Amygdala (tissue), 56 donors: ENCODE measurements at places on chromosomes 2 and 18.

GRCh38 chr2:239953418-239954061 is 71.6 kb downstream of the NDUFA10 start:
- no peak for DNase-seq

DNA sequence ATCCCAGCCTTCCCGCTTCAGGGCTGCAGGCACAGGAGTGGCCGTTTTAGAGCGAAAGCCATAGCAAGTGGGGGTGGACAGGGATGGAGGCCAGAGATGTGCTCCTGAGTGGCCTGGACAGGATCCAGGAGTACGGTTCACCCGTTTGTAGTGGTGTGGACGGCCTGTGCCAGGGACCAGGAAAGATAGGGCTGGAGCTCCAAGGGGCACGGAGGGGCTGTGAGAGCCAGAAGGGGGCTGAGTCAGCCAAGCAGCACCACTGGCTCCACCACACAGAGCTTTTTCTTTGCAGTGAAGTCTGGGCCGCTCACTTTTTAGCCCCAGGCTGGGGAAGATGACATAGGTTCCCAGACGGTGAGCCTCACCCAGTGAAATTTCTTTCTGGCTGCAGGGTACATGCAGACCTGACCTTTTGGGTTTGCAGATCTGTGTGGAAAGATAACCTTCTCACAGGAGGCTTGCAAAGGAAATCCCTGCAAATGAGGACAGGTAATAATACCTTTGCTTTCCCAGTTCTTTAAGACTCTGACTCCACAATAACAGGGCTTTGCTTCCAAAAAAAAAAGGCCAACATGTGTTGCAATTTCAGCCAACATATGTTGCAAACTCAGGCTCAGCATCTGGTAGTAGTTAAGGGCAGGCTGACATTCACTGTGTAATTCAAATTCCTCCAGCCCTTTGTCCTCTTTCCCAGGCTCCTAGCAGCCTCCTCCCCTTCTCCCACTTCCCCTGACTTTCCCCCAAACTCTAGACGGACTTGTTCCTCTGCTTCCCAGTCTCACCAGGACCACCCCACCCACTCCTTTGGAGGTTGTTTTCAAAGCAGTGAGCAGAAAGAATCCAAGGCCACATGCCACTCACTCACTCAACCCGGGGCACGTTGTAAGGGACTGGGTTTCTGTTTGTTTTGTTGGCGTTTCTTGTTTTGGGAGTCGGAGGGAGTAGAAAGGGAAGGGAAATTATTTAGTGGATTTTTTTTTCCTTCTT is 20.3 kb upstream of the LAPTM4A start:
- DNase-seq, result no peak

DNA sequence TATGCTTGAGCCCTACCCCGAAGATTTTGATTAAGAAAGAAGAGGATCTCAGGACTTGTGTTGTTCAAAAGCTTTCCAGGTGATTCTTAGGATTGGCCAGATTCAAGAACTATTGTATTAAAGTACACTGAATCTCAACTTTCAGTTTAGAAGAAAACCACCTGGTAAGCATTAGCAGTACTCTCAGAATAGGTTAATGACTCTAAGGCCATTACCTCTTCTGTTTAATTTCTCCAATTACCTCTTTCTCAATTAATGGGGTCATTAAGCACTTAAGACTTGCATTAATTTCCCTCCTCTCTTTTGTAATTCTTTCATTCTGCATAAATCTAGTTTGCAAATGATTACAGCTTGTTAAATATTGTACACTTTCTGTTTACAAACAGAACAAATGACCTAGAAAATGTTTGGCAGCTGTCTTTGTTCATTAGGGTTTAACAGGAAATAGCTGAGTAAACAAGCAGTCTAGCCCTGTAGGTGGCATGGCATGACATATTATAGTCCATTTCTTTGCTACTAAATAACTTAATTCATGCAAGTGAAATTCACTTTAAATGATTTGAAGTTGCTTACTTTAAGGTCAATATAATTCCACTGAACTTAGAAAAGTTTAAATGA is 20.4 kb upstream of the TDRD15 start:
- no peak for DNase-seq

- no peak for DNase-seq
Measured at GRCh38 chr18:64718808-64719207, 569.9 kb upstream of the LINC00305 start.
